T47D (cell line): ENCODE measurements at places on chromosomes 5 and 9.

DNA sequence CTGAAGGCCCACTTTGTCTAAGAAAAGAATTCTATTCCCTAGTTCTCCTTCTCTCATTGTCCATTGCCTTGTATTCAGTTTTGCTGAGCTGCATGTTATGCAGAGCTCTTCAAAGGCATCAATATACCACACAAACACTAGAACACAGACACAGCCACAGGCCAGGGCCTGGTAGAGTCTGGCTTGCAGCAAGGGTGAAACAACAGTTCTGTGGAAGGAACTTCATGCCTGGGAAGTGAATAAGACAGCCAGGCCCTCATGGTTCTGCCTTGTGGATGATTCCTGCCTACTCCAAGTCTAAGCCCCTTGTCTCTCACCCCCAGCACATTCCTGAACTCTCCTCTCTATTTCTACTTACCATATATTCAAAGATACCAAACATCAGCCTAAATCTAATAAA, 30.8 kb downstream of the KLHL3 start:
- DNase-seq: no peak

- DNase-seq: no peak
These were observed 91.0 kb upstream of the MVB12B start for GRCh38 chr9:126235336-126236243.

DNA sequence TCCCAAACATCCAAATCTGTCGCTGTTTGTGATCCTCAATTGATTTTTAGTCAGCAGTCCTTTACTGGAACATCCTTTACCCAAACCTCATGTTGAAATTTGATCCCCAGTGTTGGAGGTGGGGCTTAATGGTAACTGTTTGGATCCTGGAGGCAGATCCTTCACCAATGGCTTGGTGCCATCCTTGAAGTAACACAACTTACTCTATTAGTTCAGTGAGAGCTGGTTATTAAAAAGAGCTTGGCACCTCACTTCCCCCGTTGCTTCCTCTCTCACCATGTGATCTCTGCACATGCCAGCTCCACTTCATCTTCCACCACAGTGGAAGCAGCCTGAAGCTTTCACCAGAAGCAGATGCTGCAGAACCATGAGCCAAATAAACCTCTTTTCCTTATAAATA, 40.3 kb downstream of the DNAJB5 start:
- peak; percentile 55 for DNase-seq

DNA sequence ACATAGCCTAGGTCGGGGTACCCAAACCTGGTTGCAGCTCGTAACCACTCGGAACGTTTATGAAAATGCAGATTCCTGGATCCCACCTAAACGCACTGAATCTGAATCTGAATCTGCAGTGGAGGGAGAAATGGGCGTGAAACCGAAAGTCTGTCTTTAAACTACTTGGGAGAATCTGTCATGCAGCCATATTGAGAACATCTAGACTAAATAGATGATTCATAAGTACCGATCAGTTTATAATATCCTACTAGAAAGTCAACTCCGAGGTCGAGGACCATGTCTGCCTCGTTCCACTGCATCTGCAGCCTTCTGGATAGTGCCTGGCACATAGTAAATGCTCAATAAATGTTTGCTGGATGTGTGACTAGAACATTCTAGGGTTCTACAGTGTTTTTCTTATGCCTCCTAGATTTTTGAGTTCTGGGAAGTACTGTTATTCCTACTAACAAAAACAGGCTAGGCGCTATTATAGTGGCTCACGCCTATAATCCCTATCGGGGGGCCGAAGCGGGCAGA, 632 bp downstream of the COQ4 start:
- no peak for DNase-seq

- DNase-seq: no peak
These were observed 50.5 kb upstream of the OLFM1 start for GRCh38 chr9:135036861-135037465.

DNA sequence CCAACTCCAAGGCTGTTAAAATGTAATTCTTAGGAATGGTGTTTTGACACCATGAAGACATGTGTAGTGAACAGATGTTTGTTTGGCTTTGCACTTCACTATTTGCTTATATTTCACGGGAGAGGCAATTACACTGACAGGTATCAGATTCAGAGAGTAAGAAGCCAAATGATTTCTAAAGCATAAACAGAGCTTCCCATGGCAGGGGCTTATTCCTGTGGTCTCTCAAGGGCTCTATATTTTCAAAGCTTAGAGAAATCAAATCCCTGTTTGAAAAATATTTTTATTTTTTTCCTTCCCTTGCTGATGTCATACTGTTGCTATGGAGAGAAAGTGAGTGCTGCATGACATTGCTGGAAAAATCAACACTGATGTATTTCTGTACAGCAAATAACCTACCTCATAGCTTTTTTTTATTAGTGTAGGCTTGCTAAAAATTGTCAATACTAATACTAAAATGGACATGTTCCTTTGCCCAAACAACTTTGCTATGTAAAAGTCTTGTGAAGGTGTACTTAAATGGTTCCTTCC, 161.4 kb downstream of the GIN1 start:
- DNase-seq: no peak

- no peak for DNase-seq
These were observed 520.0 kb upstream of the CLINT1 start for GRCh38 chr5:158378931-158379330.

GRCh38 chr5:142292808-142293207, 32.0 kb downstream of the SPRY4 start:
- DNase-seq: no peak

- DNase-seq: no peak
These were observed 54.5 kb downstream of the STK10 start for GRCh38 chr5:172133359-172134029.

- DNase-seq: no peak
These were observed 62.9 kb upstream of the IZUMO3 start for GRCh38 chr9:24608599-24608998.

DNA sequence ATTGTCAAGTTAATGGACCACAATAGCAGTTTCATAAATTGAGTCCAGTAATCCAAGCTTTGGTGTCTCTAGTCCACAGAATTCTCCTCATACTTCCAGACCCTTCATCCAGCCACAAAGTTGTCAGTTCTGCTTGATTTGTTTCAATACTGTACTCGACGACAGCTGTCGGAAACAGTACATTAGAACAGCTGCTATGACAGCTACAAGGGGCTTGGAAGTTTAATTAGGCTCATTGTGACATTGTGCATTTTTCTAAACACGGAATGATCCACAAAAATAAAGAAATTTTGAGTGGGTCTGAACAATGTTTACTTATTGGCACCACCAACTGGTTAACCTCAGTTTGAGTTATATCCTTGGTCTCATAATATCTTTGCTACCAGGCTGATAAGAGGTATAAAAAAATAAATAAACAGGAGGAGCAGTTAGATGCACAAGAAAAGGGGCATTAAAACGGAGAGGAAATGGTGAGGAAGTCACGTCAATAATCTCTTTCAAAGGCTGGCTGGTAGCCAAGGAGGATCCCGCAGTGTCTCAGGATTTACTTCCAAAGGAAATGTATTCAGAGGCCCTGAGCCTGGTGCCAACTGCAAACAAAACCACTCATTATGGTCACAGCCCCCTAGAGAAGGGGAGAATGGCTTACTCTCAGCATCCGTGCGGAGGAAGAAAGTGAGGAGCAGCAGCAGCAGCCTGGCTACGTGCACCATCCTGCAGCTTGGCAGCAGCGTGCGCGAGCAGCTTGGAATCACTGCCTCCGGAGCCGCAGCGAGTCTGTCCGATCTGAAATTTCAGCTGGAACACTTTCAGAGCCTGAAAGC, 933.8 kb upstream of the DMAC1 start:
- DNase-seq: peak; percentile 22

DNA sequence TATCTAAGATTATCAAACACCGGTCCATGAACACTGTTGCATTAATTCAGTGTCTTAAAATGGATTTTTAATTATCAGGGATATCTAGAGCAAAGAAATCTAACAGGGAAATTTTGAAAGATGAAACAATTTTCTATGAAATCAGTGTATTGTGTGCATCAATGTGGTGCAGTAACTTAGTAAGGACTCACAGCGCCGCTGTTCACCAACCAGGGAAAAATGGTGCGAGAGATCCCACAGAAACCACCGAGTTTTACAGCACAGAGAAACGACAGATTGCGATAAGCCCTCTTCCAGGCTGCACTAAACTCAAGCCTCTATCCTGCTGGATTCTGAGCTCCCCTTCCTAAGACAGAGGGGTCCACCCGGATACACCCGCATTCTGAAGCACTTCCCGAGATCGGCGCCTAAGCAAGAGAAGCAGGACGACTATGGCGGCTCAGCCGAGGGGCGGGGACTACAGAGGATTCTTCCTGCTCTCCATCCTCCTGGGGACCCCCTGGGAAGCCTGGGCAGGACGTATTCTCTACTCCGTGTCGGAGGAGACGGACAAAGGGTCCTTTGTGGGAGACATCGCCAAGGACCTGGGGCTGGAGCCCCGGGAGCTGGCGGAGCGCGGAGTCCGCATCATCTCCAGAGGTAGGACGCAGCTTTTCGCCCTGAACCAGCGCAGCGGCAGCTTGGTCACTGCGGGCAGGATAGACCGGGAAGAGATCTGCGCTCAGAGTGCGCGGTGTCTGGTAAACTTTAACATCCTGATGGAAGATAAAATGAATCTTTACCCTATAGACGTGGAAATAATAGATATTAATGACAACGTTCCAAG, at the start of gene PCDHGA7:
Gene PCDHGA7, plus strand, starts transcription at position 274 of the 826 bp plus-strand sequence. Its CDS starts 158 bp downstream, at position 432.
- peak; percentile 88 for DNase-seq

DNA sequence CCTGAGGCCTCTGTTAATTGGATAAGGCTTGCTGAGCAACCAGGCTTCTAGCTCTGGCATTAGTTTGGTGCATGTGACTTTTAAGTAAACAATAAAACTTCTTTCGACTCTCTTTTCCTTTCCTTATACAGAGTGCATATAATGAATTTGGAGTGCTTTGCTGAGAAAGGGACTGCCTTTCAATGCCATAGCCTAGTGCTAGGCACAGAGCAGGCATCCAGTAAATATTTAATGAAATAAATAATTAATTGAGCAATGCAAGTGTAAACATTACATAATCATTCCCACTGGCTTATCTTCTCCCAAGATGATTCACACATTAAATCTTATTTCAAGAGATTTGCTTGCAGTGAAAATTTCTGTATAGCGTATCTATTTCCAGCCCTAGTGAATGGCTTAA, 74.1 kb downstream of the NMUR2 start:
- no peak for DNase-seq

DNA sequence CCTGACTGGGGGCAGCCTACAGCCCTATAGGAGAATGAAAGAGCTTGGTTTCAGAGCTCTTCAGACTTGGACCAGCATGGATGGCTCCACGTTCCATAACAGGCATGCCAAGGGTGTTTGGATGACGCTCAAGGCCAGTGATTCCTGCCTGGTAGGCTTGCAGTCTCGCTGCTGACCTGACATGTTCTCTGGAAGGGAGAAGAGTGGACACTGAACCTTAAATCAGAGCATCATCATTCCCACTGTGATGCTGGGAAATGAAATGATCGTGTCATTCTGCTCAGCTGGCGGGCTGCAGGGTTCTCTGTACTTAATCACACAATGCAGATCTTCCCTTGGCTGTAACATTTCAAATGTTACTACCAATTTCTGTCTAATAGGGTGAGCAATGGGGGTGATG, 57.0 kb downstream of the CFAP90 start:
- DNase-seq: no peak

- DNase-seq: no peak
These were observed 278.9 kb downstream of the GADD45G start for GRCh38 chr9:89883401-89884341.

DNA sequence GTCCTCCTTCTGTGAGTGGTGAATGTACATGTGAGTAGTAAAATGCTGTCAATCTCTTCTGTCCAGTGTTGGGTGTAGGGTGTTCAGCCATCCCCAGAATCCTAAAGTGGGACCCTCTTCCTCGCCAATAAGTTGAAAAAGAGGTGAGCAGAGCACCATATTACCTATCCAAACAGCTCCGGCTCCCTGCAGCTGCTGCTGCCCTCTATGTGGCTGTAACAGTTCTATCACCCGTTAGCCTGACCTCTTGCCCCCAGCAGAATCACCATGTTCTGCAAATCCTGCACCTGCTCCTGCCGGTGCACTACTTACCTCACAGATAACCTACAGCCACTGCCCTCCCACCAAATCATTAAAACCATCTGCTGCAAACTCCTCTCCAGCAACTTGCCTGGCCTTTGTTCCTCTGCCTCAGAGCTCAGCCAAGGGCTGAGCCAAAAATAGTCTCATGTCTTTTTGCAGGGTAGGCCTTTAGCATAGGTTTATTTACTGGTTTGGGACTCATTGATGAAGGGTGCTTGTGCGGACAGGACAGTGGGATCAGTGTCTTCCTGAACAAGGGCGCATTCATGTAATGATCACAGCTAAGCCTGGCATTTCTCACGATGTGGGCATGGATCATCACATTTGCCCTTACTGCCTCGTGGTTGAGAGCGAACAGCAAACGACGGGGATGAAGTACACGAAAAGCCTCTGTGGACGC, 49.6 kb upstream of the CCL21 start:
- DNase-seq: no peak

DNA sequence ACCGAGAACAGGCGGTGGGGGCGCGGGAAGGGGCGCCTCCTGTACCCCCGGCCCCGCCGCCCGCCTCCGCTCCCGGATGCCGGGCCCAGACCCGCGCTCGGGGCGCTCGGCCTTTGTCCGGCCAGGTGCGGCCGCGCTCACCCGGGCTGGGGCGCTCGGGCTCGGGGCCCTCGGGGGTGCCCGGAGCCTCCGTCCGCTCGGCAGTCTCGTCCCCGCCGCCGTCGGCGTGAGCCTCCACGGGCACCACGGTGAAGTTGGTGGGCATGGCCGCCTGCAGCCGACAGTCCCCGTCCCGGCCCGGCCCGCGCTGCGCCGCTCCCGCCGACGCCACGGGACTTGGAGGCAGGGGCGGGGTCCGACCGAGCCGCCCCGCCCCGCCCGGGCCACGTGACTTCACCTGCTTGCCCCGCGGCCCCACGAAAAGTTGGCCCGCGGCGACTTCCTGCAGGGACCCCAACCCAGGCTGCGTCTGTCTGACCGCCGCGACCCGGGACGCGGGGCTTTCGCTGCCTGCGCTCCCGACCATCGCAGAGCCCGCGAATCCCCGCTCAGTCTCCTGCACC, at the start of gene SLC12A7:
Gene SLC12A7, minus strand, starts transcription at position 337 of the 563 bp plus-strand sequence. Its CDS starts 72 bp downstream, at position 265.
- DNase-seq: peak; percentile 97

- DNase-seq: no peak
These were observed 1209.3 kb upstream of the C9orf72 start for GRCh38 chr9:28782630-28783029.

GRCh38 chr9:127809002-127809539, 6.4 kb downstream of the FPGS start:
- DNase-seq: no peak

DNA sequence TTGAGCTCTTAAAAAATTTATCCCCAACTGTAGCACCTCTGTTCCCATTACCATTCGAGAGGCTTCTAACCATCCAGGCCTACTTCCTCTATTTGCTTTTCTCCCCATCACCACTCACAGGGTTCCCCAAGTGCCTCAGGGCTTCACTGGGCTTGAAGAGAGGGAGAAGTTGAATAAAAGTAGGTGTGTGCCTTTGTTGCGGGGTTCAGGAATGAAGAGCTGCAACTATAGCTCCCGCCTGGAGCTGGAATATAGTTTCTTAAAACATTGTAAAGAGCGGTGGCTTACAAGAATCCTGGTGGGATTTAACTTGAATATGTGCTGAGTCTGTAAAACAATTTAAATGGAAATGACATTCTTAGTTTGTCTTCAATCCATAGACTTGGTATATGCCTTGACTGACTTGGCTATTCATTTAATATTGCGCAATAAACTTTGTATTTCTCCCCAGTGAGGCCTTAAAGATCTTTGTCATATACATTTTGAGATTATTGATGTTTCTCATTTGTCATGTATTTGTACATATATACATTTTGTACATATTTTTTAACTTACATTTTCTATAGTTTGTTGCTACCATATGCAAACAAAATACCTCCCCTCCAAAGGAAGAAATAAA, 7.2 kb downstream of the ENTREP1 start:
- no peak for DNase-seq
